Hematopoietic multipotent progenitor cell treated with erythropoietin and hydrocortisone succinate and interleukin-3 and kit ligand, for 15 days (in vitro differentiated cells): ENCODE measurements at places on chromosomes 12 and 14.
A peak's percentile ranks its signal among the peaks of the same experiment; 100 is the strongest.

DNA sequence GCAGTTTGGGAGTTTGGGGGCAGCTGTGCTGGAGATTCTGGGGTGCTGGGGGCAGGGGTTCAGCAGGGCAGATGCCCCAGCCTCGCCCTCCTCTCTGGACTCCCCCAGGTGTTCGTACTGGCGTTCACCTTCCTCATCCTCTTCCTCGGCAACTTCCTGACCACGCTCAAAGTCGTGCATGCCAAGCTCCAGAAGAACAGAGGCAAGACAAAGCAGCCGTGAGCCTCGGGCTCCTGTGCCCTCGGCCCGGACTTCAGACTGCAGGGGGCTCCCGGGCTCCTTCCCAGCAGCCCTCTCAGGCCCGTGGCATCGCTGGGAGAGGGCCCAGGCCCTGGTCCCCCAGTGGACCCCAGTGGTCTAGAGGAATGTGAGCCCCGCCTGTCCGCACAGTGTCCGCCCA is 18.0 kb downstream of the RHOF start:
- DNase-seq, result no peak

- no peak for DNase-seq
Measured at GRCh38 chr12:104669851-104670337, 213.1 kb downstream of the CHST11 start.

GRCh38 chr12:33649992-33650391 is 210.4 kb upstream of the SYT10 start:
- no peak for DNase-seq

GRCh38 chr14:73003681-73004080 is 23.2 kb downstream of the ZFYVE1 start:
- peak; percentile 90 for DNase-seq

DNA sequence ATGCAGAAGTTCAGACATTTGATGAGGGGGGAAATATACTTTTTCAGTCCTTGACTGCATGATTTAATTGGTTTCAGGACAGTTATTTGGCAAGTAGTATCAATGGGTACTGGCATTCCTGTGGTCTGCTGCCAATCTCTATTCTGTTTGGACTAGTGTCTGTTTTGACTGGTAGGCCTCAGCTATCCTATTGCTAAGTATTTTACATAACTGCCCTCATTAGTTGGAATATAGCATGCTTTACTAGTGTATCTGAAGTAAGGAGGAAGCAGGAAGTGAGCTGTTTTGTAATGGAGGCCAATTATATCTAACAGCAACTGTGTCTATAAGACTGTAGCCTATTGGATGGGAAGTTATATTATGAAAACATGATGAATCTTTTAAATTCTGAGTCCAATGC is 104.3 kb downstream of the FLRT2 start:
- no peak for DNase-seq

- DNase-seq, result no peak
Measured at GRCh38 chr12:53199700-53200099, 7.4 kb downstream of the ITGB7 start.

DNA sequence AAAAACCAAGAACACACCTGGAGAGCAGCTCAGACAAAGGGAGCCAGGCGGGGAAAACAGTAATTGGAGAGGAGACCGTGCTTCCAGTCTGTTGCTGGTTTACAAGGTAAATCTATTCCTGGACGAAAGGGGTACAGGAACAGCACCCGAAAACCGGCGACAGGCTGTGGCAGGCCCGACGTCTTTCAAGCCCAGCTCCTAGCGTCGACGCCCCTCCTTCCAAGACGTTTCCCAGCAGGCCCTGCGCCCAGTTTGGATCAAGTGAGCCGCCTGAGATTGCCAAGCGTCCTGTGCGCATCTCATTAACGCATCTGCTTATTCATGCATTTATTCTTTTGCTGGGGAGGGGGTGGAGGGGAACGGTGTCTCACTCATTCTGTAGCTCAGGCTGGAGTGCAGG is 1.4 kb downstream of the C12orf56 start:
- no peak for DNase-seq

- no peak for DNase-seq
Measured at GRCh38 chr14:60965402-60965801, 15.5 kb downstream of the TRMT5 start.

GRCh38 chr12:3925621-3926020 is 52.4 kb upstream of the PARP11 start:
- no peak for DNase-seq

- no peak for DNase-seq
Measured at GRCh38 chr14:59918824-59919569, 947 bp upstream of the LRRC9 start.

- no peak for DNase-seq
Measured at GRCh38 chr14:22505697-22506377, 83.2 kb downstream of the DAD1 start.

GRCh38 chr12:132153501-132154340 is 9.5 kb downstream of the NOC4L start:
- DNase-seq, result peak; percentile 38

DNA sequence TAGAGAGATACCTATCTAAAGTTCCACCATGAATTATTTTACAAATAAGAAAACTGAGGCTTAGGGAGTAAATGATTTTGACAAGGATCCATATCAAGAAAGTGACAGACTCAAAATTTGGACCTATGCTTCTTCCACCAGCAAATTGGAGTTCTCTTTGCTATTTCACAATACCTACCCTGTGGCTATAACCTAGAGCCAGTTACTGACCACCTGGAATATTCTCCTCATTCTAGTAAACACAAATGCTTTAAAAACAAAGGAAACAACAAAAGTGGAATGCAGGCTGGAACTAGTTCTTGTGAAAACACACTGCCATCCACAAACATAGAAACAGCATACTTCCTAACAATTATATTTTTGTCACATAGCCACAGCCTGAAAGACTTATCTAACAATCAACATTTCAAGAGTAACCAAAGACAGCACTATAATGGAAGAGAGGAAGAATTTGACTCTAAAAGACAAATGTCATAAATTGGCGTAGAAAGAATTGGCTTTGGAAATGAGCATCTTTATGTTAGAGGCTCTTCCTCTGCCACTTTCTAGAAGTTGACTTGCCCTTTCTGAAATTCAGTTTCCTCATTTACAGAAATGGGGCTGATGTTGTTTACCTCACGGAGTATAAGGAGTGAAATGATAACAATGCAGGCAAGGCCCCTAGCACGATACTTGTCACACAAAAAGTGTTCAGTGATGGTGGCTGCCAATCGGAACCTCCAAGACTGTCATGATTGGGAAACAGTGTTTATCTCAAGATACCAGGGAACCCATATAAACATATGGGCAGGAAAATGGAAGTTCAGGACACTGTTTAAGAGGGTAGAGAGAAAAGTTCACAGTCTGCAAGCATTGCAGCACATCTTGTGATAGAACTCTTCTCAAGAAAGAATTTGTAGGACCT is 138.6 kb upstream of the LGR5 start:
- no peak for DNase-seq

- no peak for DNase-seq
Measured at GRCh38 chr12:78447373-78447772, 417.2 kb upstream of the SYT1 start.

DNA sequence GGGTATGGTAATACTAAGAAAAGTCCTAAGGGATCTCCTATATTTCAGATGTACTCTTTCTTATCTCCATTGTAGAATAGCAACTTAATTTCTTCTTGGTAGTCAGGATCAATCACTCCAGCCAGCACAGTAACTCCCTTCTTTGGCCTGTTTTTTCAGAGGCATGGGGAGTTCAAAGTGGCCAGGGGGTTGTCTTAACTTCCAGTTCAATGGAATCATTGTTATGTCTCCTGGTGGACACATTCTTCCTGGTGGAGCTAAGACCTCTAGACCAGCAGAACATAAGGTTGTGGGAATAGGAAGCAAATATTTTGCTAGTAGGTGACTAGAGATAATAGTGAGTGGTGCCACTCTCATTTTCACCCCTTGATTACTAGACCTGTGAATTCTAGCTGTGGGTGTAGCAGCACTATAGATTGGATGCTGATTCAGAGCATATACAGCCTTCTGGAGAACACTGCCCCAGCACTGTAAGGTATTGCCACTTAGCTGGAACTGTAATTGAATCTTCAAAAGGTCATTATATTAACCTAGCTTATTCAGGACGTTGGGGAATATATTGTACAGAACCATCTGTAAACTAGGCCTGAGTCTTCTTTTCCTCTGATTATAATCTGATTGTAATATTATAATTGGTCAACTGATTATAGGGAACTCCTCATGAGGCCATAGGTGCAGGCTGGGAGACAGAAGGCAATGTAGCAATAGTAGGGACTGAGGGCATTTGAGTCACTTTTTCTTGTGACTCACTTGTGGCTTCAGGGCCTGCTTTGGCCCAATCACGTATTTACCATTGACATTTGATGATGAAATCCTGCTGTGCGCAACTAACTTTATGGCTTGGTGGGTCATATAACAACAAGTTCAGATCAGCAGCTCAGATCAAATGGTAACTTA is 60.2 kb upstream of the ATP2B1 start:
- peak; percentile 3 for DNase-seq

- DNase-seq, result no peak
Measured at GRCh38 chr12:21891751-21892217, 49.4 kb downstream of the ABCC9 start.

DNA sequence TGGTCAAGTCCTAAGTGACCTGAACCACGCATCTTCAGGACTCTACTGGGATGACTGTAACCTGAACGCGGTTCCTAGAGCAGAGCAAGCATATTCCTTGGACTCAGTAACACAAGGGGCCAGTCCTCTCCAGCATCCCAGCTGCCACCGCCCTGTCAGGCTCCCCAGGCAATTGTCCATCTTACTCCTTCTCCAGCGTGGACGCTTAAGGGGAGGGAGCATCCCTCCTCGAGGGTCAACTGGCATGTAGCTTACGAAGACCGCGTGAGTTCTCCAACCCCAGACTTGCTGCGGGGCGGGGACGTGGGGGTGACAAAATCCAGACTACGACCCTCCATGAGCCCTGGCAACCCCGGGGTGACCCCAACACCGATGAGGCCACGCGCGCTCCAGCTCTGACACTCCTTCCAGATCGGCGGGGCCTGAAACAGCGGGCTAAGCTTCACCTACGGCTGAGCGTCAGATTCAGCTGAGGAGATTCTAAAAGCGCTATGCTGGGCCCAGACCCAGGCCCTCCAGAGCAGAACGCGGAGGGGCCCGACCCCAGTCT is 846 bp upstream of the MTHFD1 start:
- no peak for DNase-seq

GRCh38 chr14:70873627-70874026 is 33.6 kb upstream of the PCNX1 start:
- no peak for DNase-seq

- DNase-seq, result no peak
Measured at GRCh38 chr14:55192054-55192621, 753 bp upstream of the DLGAP5 start.

- DNase-seq, result no peak
Measured at GRCh38 chr12:79638490-79638889, 52.3 kb downstream of the PAWR start.

- no peak for DNase-seq
Measured at GRCh38 chr12:56046027-56046780, 4.5 kb downstream of the RPS26 start.

DNA sequence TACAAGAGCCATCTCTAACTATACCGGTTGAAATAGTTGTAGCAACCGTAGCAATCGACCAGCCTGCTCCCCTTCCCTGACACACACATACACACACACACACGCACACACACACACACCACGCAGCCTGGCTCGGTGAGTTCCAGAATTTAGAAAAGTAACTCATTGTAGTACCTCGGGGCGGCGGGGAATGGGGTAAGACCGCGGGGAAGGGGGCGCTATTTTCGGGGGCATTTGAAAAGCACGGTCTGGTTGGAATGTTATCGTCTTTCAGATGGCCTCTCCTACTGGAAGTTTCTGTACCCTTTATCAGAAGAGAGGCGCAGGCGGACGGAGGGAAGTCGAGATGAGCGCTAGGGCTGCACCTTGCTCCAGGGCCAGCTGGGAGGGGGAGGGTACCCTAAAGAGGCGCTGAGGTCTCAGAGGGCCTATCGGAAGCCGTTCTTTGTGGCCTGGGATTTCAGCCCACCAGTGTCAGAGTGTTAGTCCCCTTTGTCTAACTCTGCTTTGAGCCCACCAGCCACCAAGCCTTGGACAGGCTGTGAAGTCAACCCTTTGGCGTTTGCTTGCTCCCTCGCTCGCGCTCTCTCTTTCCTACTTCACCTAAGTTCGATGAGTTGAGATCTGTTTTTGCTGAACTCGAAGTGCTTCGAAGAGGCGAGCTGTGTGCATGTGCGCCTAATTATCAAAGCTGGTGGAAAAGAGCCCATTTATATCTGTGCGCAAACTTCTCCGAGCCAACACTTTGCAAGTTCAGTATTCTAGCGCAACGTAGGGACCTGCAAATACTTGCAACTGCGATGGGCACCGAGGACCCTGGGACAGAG is 837 bp downstream of the COL2A1 start:
- DNase-seq, result no peak

DNA sequence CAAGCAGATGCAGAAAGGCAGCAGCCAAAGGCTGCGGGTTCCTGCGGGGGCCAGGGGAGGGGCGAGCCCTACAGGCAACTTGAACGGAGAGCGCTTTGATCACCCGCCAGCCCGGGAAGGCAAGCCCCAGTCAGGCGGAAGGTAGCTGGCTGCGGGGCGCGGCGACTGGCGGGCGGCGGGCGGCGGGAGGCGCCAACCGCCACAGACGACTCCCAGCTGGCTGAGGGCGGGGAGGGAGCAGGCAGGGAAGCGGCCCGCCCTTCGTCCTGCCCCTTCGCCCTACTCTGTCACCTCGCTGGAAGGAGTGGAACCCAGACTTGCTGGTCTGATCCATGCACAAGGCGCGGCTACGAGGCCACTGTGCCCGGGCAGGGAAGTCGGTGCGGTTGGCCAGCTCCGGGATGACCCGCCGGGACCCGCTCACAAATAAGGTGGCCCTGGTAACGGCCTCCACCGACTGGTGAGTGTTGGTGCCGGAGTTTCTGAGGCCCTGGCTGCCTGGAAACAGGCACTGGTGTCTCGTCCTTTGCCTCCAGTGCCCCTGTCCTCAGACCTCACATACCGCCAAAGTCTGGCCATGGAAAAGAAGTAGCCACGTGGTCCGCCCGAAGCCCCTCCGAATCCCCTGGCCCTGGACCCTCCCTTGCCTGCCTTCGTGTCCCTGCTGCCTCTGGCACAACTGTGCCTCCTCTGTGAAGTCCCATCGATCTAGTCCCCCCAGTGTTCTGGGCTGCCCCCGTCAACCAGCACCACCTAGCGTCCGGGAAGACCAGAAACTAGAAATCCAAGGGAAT is 15.4 kb upstream of the CARMIL3 start:
- peak; percentile 73 for DNase-seq

DNA sequence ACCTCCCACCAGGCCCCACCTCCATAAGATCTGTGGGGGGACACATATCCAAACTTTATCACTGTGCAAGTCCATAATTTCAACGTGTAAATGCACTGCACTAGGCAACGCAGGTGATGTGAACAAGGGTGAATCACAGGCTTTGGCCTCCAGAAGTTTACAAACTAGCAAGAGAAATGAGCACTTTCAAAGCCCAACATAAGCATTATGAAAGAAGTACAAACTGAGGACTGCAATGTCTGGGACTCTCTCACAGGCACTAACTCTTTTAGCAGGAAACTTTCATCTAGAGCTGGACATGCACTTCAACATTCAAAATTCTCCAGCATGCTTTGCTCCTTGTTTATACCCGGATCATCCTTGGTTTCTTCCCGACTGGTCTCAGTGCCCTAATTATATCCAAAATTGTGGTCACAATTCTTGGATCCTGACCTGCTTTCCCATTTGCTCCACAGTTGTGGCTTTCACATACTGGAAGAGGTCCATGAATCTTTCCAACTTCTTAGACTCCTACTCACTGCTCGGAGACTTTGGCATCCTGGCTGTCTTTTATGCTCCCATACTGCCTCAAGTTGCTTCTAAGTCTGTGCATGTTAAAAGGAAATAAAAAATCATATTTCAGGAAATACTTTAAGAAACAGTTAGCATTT is 44.9 kb upstream of the STRAP start:
- no peak for DNase-seq

- no peak for DNase-seq
Measured at GRCh38 chr14:52227619-52228222, 39.8 kb upstream of the PTGDR start.
